ENCODE measurements at places on chromosomes 2 and 18.

- DNase-seq = no peak
These were observed 1672.5 kb upstream of the DDX18 start for GRCh38 chr2:116141891-116142474.

DNA sequence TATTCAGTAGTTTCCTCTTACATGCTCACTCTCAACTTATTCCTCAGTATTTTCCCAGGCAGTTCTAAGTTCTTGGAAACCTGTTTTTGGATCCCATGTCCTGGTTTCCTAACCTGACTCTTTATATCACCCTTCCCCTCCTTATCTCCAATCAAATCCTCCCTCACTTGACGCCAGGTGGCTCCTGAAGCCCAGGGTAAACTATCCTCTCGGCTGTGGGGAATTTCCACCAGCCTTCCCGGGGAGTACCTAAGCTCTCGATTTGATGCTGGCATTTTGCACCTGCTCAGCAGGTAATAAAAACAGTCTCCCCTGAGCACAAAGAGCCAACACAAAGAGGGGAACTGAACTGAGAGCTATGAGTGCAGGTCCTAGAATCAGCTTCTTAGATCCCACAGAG lies 538.0 kb downstream of the SLC4A3 start:
- no peak for DNase-seq

GRCh38 chr2:215554689-215555498 lies 119.0 kb upstream of the FN1 start:
- no peak for DNase-seq

DNA sequence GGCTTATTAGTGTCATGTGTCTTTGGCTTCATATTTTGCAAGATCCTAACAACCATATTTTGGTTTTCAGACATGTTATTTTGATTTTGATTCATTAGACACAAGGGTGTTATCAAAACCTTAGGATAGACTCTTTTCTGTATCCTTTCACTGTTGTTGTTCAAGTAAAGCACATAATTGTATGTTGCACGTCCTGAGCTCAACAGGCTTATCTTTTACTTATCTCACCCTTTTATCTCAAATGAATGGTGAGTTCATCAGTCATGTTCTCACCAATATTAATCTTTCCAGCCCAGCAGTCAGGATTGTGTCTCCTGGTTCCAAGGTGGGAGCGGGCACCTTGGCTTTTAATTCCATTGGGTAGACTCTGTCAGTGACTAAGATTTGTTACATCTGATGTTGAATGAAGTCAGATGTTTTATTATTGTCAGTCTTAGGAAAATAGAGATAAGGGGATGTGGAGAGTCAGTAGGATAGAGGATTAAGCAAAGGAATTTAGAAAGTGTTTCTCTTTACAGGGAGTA lies 11.9 kb downstream of the GPN1 start:
- DNase-seq = no peak

GRCh38 chr18:23238152-23238531 lies 102.9 kb downstream of the CABLES1 start:
- no peak for DNase-seq

DNA sequence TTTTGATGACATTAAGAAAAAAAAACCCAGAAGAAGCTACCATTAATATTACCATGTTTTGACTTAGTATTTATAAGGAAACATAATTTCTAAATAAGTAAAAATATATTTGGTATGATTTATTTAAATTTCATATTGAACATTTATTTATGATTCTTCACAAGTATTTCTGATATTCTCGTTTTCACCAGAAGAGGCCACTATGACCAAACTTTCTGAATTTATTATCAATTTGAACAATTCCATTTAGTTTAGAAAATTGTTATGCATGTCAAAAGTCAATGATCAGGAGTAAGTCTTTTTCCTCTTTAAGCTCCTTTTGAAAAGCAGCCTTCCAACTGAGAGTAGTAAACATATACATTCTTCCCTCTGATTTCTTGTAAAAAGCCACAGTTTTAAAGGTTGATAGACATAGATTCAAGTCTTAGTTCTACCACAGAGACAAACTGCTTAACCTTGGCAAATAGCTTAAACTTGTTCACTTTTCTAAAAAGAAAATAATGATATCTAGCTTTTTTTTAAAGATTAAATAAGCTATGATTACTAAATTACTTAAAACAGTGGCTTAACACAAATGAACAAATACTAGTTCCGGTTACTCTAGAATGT lies 329.9 kb downstream of the TRIB2 start:
- DNase-seq = no peak

DNA sequence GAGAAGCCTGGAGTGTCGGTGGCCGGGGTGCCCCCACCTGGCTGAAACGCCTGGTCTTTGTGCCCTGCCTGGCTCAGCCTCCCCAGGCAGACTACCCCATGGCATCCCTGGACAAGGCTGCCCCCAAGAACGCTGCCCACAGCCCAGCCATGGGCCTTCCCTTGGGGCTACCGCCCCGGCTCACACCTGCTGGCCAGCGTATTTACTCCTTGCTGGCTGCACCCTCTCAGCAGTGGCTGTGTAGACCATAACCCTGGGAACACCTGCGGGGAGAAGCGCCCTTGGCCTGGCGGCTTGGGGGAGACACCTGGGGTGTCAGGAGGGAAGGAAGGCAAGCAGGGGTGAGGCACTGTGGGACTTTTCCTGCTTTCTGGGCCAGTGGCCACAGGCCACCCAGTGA lies 17.3 kb downstream of the CAPN10 start:
- no peak for DNase-seq

- DNase-seq = no peak
These were observed 269.4 kb downstream of the LOXHD1 start for GRCh38 chr18:46387441-46388131.

- DNase-seq = no peak
These were observed 4.9 kb upstream of the NEUROD1 start for GRCh38 chr2:181685150-181685688.

DNA sequence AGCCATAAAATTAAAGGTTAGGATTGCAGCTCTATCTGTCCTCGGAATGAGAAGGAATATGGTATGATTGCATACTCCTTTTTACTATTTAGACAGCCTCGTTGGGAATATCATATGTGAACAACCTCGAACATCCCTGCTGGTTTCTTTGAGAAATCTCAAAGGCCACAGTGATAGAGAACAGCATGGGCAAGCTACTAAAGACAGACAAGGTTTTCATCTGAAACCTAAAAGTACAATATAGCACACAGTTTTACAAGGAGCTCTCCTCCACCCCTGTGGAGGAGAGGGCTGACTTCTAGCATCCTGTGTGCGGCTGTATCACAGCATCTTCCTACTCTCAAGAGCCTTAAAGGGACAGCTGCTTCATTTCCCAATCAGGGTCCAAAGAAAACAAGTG lies 104.3 kb downstream of the VWC2L start:
- no peak for DNase-seq

DNA sequence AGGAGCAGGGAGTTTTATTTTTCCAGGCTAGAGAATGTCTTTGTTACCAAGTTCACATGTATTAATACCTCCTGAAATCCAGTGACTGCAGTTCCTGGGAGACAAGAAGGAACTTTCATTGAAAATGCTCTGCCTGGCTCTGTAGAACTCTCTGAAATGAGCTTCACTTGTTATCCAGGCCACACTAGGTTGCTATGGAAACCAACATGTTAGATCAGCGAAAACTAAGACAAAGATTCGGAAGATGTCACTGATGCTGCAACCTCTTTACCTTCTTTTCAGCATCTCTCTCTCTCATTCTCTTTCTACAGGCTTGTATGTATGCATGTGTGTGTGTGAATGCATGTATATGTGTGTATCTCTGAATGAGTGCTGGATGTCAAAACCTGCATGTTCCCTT lies 218.5 kb downstream of the TRIB2 start:
- no peak for DNase-seq

DNA sequence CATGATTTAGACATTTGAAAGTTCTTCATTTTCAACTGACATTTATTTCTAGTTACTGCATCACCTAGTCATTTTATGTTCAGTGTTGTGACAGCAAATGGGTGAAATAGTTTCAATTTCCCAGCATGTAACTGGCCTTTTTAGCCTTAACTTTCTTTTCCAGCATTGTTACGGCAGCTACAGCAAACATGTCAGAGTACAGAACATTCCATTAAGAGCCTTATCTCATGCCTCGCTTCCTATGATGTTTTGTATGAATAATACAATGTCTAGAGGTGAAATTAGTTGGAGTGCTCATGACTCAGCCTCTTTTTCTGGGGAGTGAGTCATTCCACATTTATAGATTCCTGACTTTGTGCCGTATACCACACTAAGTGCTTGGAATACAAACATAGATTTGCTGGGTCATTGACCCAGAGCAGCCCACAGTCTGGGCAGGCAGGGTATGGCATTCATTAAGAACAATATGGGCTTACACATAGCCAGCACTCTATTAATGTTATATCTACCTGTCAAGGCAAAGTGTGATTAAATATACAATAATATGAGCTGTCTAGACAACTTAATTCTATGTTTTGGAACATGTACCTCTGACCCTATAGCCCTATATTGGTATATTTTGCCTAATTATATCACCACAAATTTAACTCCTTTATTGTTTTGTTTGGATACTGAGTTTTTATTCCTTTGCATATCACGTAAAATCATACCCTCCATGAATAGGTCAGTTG lies 72.2 kb downstream of the MAP2 start:
- no peak for DNase-seq

GRCh38 chr2:203580844-203581243 lies 45.7 kb upstream of the RAPH1 start:
- no peak for DNase-seq

GRCh38 chr2:199455545-199456382 lies 2.0 kb downstream of the SATB2 start:
- DNase-seq = no peak

DNA sequence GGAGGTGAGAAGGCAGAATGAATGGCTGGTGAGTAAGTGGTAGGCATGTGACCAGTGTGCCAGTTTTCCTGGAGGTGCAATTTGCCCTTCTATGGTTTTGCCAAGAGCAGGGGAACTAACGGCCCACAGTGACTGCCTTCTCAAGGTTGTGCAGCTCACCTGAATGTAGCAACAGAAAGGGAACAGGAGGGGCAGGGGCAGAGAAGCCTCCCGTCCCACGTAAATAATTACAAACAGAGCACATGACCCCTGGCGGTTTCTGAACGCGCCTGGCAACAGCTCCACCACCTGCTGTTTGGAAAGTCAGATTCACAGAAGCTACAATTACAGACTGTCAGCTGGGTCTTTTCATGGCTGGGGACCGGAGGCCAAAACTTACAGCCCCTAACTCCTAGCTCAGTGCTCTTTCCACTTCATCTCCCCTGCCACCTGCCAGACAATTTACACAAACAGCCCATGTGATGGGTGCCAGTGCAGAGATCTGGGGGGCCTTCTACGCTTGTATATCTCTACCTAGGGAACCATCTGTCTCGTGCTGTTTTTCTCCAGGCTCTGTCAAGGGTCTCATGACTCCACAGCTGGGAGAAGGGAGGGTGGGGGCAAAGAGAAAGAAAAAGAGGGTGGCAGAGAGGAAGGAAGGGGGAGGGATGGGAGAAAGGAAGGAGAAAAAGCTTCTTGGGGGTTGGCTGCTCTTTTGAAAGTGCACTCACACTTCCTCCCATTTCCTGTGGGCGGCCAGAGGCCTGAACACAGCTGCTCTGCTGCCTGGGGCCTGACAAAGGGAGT lies 69.6 kb downstream of the POLR1A start:
- DNase-seq = no peak

- no peak for DNase-seq
These were observed 43.9 kb downstream of the SOX11 start for GRCh38 chr2:5736050-5736449.

DNA sequence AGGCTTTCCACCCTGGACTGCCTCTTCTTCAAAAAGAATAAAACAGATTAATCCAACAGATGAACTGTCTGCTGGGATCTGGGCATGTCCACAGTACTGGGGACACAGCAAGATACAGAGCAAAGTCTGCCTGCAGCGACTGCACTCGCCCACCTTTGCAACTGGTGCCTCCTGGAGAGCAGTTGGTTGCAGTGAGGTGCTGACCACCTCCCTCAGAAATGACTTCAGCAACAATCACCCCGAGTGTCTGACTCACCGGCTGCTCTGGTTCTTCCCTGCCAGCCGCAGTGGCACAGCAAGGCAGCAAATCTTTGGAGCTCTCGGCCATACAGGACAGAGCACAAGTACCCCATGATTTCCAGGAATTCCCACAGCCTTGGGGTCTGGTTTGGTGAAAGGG lies 179.7 kb downstream of the ANAPC1 start:
- no peak for DNase-seq

- DNase-seq = no peak
These were observed 102.5 kb downstream of the RIT2 start for GRCh38 chr18:43012951-43013350.

DNA sequence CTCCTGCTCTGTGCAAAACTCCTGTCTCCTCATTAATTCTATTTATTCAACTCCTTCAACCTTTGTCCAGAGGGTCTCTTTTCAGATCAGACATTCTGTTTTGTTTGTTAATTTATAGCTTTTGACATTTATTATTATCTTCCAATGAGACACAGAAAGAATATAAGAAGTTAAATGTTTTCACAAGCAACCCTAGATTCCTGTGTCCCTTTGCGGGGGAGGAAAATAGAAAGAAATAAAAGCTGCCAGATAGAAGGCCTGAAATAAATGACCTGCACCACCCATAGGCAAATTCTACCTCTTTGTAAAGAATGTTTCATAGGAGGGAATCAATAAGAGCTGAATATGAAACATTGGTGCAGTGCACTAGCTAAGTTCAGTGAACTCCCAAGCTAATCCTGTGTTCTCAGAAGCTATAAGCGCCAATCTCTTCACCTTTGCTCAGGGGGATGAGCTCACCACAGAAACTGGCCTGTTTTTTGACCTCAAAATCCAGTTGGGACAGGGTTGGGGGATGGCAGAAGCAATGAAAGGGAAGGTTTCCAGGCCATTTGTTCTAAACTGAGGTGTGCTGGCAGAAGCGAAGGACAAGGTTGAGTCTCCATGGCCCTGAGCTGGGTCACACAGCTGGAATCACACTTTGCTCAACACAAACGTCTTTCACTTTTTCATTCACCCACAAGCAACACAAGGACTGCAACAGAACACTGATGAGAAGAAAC lies 258.6 kb downstream of the NRXN1 start:
- DNase-seq = no peak

GRCh38 chr18:41992703-41993102 lies 37.7 kb downstream of the PIK3C3 start:
- no peak for DNase-seq

- no peak for DNase-seq
These were observed 139.5 kb downstream of the SUCLG1 start for GRCh38 chr2:84319581-84319980.

- DNase-seq = no peak
These were observed 214.7 kb downstream of the CLIP4 start for GRCh38 chr2:29329899-29330298.

- DNase-seq = no peak
These were observed 106.2 kb upstream of the ZFP36L2 start for GRCh38 chr2:43332653-43333052.

GRCh38 chr18:50111398-50111797 lies 83.5 kb downstream of the MYO5B start:
- DNase-seq = no peak

Data from hematopoietic multipotent progenitor cell treated with erythropoietin and hydrocortisone succinate and interleukin-3 and kit ligand, for 17 days (in vitro differentiated cells).